ENCODE measurements at places on chromosomes 4 and X. TPM values are rescaled to one million over a fixed set of nuclear protein-coding genes. Genes with fewer than 3 reads are reported as not detected.
A peak's percentile ranks its signal among the peaks of the same experiment; 100 is the strongest.

GRCh38 chr4:23894021-23894420, 4.2 kb upstream of the PPARGC1A start:
- no peak for DNase-seq

Gene CT83
- polyA plus RNA-seq: not detected

DNA sequence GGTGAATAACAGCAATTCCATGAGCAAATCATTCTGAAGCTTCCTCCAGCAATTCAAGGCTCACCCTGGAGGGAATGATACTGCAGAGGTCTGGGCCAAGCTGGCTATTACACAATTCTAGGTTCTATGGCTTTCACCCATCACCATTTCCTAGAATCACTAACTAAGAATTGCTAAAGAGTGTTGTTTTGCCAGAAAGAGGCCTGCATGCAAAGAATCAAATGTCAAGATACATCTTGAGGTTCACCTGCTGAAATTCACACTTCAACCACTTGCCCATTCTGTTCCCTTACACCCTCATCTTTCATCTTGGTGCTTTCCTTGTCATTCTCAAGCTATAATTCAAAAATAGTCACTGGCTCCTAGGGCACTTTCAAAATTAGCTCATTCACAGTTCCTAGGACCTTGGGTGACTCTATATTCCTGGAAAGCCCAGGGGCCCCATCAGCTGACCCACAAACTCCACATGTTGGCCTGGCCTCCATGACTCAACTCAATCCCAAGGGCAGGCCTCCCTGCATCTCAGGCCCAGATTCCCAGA, 7.0 kb downstream of the APBB2 start:
- DNase-seq: no peak

Gene XKRX
- 0.15 TPM for polyA plus RNA-seq

Gene GLUD2
- 0.22 TPM for polyA plus RNA-seq

DNA sequence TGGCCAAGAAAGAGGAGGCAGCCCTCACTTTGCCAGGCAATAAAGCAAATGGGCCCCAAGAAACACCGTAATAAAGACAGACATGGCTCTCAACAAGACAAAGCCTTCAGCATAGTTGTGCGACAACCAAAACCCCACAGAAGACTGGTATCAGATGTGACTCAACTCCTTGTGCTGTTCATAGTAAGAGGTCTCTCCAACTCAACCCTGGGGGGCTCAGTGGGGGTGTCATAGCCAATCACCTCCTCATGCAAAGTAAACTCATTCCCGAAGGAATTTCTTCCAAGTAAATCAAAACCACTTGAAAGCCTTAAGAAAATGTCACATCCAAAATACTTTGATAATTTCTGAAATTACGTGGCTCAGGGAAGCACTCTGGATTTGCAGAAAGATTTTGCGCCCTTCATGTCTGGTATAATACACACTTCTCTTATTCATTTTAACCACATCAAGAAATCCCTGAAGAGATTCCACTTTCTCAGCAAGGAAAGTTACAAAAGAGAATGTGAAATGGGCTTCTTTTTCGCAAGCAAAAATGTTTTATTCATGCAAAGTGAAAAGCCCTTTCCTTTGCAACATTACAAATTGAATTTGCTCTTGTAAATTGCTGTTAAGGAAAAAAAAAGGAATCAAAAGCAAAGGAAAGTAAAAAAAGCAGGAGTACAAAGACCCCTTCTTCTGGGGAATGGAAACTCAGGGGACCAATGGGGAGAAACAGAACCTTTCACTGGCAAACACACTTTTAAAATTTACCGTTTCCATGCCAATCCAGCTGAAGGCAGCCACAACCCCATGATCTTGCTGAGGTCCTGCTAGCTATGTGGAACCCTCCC, 137.4 kb downstream of the NSUN7 start:
- no peak for DNase-seq

- DNase-seq: peak; percentile 59
These were observed 56.6 kb upstream of the BCOR start for GRCh38 chrX:40154250-40154852.

- no peak for DNase-seq
These were observed 101.6 kb upstream of the PPARGC1A start for GRCh38 chr4:23991444-23991843.

GRCh38 chr4:176529574-176529973, 209.8 kb downstream of the SPCS3 start:
- DNase-seq: no peak
